SHP77 treated with DMSO at 0.1 percent for 48 hours (cell line): ENCODE measurements at places on chromosomes 5 and 9.

DNA sequence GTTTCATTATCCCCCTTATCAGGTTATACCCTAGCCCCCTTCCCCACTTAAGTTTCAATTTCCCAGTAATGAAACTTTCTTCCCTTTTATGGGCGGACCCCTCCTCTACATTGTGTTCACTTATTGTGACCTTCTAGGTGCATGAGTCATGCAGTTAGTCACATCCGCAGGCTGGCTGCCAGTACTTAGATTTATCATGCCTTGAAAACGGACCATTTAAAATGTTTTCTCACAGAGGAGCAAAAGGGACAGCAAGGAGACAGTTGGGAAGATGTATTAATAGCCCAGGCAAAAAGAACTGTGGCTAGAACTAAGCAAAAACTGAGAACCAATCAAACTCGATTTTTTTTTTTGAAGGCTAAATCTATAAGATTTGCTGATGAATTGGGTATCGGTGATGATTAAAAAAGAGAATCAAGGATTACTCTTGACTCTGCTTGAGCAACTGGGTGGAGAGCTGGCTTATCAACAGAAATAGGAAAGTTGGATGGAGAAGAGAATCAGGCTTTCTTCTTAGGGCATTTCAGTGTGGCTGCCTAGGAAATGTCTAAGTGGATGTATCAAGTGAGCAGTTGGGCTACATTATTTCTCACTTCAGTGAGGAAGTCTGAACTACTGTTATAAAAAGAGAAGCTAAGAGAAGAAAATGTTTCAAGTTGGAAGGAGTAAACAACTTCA lies 615.0 kb downstream of the HINT1 start:
- DNase-seq, result no peak

DNA sequence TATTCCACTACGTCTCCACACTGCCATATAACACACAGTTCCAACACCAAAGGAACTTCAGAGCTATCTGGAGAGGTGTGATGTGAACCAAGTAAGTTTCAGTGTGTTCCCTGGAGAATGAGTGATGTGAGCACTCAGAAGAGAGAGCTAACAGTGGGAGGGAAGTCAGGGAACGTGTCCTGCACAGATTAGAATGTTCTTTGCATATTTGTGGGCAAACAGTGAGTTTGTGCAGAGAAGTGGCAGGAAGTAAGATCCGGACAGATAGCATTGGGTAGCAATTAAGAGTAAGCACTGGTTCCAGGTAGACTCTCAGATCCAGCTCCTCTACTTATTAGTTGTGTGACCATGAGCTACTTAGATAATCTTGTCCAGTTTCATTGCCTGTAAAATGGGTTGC lies 206.4 kb downstream of the PDZD2 start:
- DNase-seq, result no peak

DNA sequence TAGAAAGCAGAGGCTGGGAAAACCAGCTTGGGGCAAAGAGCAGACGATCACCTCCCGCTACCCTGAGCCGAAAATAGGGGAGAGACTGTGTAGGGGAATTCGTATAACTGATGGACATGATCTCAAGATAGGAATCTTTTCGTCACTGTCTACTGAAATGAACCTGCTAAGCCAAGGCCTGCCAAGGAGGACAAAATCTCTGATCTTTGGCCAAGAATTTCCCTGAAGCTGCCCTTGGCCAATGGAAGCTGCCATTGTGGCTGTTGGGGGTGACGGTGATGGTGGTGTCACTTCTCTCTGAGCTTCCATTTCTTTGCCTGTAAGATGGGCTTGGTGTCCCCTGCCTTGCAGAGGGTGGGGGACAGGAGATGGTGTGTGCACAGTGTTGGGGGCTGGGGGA lies 3.3 kb upstream of the PTGES start:
- no peak for DNase-seq

- DNase-seq, result no peak
Observed at GRCh38 chr5:17305017-17305416, 87.6 kb downstream of the BASP1 start.

DNA sequence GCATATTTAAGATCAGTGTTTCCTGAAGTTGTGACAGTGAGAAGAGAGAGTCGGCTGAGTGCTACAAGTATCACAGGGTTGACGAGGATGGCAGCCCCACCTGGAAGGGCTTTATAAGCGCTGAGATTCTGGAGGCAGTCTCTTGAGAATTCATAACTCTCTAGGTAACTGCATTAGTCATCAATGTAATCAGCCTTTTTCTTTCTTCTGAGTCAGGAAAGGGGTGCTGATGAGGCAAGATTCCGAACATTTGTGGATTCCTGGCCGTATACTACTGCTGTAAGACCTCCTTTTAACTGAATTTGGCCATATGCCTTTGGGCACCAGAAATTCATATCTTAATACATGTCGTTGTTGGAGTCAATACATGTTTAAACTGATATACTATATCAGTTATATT lies 6.6 kb upstream of the RNF20 start:
- DNase-seq, result no peak

- DNase-seq, result peak; percentile 82
Observed at GRCh38 chr9:130451509-130452388, 7.0 kb downstream of the ASS1 start.

GRCh38 chr5:21709770-21710169 lies 1143.4 kb downstream of the CDH12 start:
- no peak for DNase-seq

GRCh38 chr9:93577975-93578682 lies 1.7 kb downstream of the PHF2 start:
- DNase-seq, result no peak

GRCh38 chr9:132543960-132544359 lies 38.4 kb upstream of the BARHL1 start:
- DNase-seq, result no peak

GRCh38 chr9:84785792-84786547 lies 116.4 kb downstream of the NTRK2 start:
- DNase-seq, result no peak

GRCh38 chr5:179417016-179417415 lies 71.8 kb upstream of the ADAMTS2 start:
- no peak for DNase-seq

DNA sequence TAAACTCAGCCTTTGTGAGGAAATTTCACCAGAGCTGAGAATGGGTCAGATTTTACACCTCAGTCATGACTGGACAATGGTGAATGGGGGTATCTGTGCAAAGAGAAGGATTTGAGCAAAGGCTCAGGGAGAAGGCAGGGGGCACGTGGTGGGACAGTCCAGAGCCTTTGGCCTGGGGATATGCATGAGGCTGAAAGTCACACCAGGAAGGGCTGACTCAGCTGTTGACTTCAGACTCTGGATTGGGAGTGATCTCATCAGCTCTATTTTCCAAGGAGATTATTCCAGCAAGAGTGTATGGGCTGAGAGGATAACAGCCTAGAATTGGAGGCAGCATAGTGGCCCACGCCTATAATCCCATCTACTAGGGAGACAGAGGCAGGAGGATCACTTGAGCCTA lies 53.6 kb downstream of the SAXO1 start:
- no peak for DNase-seq

DNA sequence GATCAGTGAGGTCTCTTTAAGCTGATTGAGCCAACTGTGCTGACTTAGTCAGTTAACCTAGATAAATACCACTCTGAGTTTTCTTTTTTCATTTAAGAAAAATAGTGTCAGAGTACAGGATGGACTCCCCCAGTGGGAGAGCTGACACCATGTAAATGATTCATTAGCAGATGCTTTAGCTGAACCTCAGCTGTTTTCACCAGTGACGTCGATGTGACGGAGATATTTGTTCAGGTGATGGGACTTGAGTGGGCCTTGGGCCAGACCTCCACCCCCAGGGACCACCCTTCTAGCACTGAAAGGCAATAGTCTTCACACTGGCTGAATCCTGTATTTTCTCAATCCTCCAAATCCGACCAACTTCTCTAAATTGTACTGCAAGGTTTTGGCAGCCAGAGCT lies 196.1 kb downstream of the GAS1 start:
- no peak for DNase-seq

DNA sequence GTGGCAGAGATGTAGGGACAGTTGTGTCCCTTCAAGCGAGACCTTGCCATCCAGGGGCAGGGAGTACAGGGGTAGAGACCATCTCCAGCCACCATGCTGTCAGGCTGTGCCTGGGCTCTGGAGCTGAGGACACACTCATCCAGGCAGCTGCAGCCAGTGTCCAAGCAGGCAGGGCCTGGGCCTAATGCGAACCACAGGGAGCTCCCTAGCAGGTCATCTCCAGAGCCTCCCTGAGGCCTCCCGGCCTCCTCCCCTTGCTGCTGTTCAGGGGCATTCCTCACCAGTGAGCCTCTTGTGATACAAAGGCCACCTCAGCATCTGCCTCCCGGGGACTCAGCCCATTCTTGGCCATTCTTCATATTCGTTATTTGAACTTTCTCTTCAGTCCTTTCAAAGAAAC lies 35.0 kb downstream of the TPPP start:
- DNase-seq, result no peak

- DNase-seq, result no peak
Observed at GRCh38 chr5:128441941-128442350, 96.1 kb downstream of the FBN2 start.

DNA sequence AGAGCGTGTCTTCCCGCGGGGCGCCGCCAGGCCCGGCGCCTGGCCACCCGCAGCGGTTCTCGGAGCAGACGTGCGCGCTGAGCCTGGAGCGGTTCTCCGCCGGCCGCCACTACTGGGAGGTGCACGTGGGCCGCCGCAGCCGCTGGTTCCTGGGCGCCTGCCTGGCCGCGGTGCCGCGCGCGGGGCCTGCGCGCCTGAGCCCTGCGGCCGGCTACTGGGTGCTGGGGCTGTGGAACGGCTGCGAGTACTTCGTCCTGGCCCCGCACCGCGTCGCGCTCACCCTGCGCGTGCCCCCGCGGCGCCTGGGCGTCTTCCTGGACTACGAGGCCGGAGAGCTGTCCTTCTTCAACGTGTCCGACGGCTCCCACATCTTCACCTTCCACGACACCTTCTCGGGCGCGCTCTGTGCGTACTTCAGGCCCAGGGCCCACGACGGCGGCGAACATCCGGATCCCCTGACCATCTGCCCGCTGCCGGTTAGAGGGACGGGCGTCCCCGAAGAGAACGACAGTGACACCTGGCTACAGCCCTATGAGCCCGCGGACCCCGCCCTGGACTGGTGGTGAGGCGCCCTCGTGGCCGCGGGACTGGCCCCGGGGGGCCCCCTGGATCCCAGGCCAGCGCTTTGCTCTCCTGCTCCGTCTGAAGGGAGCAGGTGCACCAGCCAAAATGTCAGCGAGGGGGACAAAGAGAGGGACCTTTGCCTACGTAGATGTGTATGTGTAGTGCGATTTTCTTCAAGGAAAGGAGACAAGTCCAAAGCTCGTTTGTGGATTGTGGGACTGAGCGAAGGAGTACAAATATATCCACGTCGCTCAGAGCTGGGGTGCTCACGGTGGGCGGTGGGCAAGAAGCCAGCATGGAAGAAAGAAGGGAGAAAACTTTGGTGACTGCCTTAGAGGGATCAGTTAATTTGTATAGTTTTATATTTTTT lies 19.5 kb downstream of the BTNL9 start:
- no peak for DNase-seq

- DNase-seq, result no peak
Observed at GRCh38 chr9:131605770-131606590, 60.7 kb downstream of the PRRT1B start.

DNA sequence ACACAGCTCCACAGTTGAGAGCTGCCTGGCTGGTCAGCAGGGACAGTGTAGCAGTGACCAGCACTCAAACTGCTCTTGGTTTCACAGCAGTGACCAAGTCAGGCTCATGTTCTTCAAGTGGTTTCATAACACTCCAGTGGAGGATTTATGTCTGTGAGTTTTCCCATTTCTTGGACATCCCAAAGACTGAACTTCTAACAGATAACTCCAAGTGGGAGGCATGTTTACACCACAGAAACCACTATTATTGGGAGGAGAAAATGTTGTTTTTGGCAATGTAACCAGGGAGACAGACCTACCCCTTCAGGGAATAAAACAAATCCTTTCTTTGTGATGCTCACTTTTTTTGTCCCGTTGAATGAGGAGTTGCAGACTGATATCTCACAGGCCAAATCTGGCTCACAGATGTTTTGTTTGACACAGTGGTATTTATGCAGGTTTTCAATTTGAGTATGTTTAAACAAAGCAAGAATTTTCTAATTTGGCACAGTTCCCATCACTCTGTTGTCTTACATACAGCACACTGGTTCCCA lies 141.5 kb downstream of the RMI1 start:
- DNase-seq, result no peak

GRCh38 chr9:93278144-93278543 lies 94.2 kb downstream of the WNK2 start:
- DNase-seq, result no peak

- no peak for DNase-seq
Observed at GRCh38 chr9:114798780-114799427, 6.9 kb downstream of the TNFSF15 start.

DNA sequence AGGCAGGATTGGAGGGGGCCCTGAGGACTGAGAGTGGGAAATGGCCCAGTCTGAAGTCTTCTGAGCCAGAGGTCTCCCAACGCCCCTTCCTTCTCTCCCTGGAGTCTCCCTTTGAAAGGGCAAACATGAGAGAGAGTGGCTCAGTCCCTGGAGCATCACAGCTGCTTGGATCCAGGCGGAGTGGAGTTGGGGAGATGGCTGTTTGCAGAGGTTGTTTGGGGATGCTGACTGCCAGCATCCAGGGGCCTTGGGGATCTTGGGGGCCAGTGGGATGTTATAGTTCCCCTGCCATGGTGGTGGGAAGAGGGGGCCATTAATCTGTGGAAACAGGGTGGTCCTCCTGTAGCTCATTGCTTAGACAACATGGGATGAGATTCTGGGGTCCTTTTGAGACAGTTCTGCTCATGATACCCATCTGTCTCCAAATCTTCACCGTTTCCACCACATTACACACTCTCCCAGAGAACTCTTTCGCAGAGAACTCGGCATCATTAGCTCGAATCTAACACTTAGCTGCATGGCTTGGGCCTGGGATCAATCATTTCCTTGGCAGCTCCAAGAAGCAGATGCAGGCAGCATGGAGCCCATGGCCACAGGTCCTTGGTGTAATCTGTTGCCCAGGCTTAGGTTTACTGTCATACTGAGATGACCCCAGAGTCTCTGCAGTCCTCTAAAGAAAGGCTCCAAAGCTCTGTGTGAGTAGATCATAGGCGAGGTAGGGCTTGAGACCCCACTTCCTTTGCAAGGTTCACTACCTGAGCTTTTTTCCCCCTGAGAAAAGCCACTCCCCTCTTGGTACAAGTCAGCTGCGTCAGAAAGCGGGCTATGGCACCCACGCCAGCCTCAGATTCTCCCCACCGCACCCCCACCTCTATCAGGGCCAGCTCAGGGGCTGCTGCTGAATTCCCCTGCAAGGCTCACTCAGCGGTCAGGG lies 54.4 kb upstream of the SH3PXD2B start:
- no peak for DNase-seq

GRCh38 chr5:54470128-54470527 lies 14.6 kb downstream of the HSPB3 start:
- DNase-seq, result no peak
